NCI-H345 (cell line): ENCODE measurements at places on chromosomes 2 and 18.

DNA sequence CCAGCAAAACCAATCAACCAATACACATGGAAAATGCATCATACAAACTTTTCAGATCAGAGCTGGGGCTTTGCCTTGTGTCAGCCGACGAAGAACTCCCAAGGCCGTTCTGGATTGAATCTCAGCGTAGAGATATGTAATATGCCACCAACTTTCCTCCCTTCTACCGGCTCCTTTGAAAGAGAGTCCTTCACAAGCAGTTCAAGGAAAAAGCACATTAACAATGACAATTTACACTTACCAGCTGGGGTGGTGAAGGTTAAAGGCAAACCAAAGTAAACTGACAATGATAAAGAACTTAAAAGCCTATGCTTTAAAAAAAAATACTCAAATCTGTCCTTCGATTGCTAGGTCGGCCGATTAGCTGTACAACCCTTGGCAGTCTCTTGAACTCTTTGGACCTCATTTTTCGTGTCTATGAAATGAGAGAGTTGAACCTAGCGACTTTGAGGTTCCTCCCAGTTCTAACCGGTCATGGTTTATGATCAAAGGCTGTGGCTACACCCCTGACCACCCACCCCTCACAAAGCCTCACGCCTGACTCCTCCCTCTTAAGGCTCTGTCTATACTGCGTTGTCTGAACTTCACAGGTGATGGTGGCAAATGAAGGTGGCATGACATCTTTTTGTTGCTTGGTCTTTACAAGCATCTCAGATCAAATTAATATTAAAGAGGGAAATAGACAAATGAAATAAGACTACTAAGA, 46.2 kb downstream of the BCL2 start:
- no peak for DNase-seq

DNA sequence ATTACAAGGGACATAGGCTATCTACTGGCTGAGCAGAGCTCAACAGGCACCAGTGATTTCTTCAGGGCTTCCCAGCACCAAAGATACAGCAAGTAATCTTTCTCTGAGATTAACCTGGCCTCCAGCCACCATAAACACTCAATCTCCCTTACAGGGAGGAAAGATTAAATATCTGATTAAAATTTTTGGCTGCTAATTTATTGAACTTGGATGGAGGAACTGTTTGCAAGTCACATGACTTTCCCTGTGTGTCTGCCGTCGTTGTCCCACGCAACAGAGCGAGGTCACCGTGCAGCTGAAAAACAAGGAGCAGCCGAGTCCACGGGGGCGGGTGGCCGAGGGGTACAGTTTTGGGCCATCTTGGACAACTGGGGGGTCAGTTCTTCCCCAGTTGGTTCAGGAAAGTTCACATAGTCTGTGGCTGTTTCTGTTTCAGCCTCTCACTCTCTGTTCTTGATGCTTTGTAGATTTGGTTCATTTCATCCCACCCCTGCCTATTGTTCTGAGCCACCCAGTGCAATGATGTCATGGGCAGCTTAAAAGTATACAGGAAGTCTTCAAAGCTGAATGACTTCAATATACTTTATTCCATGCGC, 186.8 kb upstream of the CTAGE1 start:
- no peak for DNase-seq

- DNase-seq = no peak
These were observed 220.8 kb downstream of the MYCN start for GRCh38 chr2:16161085-16161565.

DNA sequence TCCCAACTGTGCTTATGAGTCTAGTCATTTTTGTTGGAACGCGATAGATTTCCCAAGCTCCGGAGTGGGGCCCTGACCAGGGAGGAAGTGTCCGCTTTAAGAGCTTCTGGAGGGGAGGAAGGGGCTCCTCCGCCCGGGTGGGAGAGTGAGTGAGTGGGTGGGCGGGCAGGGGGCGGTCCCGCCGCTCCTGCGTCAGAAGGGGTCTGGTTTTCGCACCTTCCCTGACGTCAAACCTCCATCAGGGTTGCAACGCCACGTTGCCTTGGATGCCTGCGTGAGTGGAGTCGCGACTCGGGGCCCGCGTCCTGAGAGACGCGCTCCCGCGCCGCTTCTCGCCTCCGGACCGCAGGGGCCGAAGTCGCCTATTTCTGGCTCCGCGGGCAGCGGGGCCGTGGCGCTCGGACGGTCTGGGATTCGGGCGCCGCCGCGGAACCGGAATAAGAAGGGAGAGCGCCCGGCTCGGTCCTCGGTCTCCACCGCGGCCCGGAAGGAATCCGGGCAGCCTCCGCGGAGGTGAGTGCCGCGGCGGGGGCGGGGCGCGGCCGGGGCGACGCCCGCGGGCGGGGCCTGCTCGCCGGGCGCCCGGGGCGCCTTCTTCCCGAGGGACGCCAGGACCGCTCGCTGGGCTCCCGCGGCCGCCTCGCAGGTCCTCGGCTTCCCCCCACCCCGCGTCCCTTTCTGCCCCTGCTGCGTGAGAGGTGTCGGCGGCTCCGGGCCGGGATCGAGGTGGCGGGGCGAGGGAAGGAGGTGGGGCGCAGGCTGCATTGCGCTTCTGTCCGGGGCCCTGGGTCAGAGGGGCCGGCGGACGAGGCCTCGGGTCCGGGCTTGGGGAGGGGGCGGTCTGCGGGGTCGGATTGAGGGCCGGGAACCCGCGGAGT, at the start of gene ZDBF2:
ZDBF2 (plus strand) TSS at position 230 of the 878 bp plus-strand sequence. CDS start 7,187 bp downstream, outside the sequence.
- peak; percentile 69 for DNase-seq

- DNase-seq = no peak
These were observed 140.4 kb downstream of the MYO1B start for GRCh38 chr2:191385416-191386160.
